ENCODE measurements at places on chromosomes 1 and 21.

DNA sequence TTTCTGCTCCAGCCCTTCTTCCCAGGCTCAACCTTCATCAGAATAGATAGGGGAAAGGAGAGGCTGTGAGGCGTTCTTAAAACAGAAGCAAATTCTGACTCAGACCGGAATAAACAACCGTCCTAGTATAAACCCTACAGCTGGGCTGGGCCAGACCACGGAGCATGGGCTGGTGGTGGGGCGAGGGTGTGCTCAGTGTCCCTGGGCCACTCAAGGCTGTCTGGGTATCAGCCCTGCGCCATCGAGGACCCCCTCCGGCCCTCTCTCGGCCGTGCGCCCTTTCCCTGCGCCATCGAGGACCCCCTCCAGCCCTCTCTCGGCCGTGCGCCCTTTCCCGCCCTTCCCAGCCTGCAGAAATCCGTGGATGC lies 36.0 kb downstream of the CAPN2 start:
- DNase-seq: no peak

DNA sequence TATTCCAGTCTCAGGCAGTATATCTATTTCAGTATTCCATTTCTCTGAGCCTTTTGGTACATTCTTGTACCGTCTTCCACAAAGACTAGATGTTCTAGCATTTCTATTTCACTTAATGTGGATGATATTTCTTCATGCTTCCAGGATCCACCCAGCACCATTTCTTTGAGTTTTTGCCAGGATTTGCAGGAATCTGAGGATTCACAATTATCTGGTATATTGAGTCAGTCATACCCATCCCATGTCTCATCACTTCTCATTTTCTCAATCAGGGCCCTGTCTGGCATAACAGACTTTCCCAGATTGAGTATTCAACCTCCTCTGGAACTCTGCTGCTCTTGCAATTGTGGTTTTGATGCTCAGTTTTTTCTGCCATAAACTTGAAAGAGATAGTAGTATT lies 20.9 kb upstream of the COL11A1 start:
- DNase-seq: no peak

- DNase-seq: no peak
Measured at GRCh38 chr1:29946057-29946456, 709.7 kb downstream of the PTPRU start.

GRCh38 chr1:61266738-61267137 lies 184.4 kb downstream of the NFIA start:
- no peak for DNase-seq

DNA sequence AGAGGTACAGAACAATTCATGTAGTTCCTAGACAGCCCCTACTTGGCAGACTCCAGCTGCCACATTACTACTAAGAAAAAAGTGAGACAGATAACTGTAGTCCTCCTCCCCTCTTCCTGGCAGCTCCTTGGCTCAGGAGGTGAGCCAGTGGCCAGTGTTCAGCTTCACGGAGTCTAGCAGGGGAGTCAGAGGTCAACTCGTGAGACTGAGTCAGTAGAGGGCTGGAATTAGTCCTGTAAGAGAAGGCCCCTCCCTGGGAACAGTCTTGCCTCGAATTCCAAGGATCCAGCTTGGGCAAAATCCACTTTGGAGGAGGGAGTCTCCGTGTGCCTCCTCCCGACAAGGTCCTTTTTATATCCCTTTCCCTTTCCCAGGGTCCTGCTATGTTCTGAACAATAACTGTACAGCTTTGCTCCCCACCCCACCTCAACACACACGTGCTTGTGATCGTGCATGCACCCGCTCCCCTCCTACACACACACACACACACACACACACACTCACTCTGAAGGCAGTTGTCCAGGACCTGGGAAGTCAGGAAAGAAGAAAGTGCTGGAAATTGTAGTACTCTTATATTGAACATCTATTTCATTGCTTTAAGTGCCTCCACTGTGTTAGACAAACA lies 22.5 kb upstream of the SLC27A3 start:
- no peak for DNase-seq

DNA sequence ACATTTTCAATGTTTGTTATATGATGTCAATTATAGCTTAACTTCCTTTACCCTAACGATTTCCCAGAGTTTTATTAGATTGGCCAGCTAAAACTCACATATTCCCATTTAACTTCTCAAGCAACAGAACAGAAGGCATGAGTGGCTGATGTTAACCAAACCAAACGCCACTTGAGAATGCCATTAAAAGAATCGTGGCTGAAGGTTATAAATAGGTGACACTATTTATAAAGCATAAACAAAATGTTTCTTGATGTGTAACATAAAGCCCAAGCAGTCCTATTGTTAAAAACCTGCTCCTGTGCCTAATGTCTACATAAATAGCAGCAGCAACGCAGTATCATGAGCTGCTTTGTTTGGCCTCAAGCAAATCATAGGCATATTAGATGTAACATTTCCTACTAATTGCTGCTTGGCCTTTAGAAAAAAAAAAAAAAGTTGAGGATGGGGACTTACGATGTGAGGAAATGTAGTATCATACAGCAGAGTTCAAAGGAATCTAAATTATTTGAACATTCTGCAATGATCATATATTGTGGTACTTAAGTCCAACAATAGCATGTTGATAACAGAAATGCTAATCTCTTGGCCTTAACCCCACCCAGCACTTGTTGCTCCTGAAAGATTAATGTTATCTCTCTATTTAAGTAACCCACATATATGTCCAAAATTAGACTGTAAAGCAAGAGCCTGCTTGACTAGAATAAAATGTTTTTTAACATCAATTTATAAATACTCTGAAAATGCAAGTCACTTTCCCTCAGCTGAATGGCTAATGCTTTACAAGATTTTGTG lies 106.0 kb downstream of the ESRRG start:
- DNase-seq: no peak

DNA sequence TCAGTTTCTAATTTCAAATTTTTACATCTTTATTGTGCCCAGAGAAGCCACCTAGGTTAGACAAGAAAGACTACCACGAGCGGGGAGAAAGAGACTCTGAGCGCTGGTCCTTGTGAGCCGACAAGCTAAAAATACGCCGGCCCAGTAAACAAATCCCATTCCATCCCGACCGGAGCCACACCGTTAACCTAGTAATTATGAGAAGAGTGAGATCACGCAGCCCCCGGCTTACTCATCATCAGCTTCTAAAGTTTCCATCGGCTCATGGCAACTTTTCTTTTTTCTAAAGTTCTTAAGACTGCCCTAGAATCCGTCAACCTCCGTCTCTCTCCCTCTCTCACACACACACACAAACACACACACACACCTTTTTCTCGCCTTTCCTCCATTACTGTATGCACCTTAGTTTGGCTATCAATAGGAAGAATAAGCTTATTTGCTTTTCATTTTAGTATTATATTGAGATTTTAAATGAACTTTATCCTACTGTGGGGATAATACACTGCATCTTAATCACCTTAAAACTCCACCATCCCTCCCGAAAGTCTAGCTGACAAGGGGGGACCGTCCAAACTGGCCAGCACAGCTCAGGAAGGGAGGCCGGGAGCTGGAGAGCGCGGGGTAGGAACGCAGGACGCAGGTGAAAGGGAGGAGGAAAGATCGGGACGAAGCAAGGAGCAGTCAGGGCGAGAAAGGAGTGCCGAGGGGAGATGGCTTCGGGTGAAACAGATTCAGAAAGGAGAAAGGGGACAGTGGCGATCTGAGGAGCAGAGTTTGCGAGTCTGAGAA lies 728 bp downstream of the OTUD7B start:
- peak; percentile 32 for DNase-seq

- DNase-seq: no peak
Measured at GRCh38 chr1:56411484-56412180, 167.7 kb downstream of the PLPP3 start.

GRCh38 chr1:199161319-199161680 lies 522.5 kb downstream of the PTPRC start:
- no peak for DNase-seq

- DNase-seq: no peak
Measured at GRCh38 chr1:40004857-40005256, 35.7 kb upstream of the CAP1 start.

- no peak for DNase-seq
Measured at GRCh38 chr1:230195199-230195598, 128.2 kb downstream of the GALNT2 start.

GRCh38 chr1:23263380-23263887 lies 46.1 kb upstream of the HTR1D start:
- DNase-seq: no peak

GRCh38 chr1:11595285-11595684 lies 58.9 kb downstream of the FBXO2 start:
- no peak for DNase-seq

DNA sequence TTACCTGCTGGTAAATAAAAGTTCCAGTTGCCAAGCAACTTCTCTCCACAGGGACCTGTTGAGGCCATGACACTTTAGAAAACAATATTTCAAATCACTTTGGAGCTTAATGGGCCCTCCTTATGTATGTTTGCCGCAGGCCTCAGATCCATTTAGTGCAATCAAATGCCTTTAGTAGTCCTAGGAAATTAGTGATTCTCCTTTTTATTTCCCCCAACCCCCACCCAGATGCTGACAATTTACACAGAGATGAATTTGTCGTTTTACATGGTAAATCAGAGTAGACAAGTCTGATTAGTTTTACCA lies 83.6 kb downstream of the CLIC4 start:
- no peak for DNase-seq

DNA sequence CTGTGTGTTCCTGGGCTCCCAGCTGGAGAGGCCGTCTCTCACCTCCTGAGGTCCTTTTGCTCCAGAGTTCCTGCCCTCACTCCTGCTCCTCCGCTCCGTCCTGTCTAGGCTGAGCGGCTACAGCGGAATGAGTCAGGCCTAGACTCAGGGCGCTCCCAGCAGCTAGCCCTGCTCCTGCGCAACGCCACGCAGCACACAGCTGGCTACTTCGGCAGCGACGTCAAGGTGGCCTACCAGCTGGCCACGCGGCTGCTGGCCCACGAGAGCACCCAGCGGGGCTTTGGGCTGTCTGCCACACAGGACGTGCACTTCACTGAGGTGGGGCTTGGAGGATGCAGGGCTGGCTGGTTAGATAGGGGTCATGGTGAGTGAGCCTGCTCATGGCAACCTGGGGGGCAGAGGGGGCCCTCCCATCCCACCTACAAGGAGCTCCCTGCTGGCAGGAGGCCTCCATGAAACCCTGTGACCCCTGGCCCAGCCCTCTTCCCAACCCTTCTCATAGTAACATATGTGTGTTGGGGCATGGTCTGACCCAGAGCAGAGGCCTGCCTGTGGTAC lies 15.1 kb downstream of the PSRC1 start:
- DNase-seq: no peak

GRCh38 chr1:181794332-181794731 lies 267.2 kb downstream of the ZNF648 start:
- DNase-seq: no peak

GRCh38 chr1:200038981-200039848 lies 11.7 kb downstream of the NR5A2 start:
- no peak for DNase-seq

DNA sequence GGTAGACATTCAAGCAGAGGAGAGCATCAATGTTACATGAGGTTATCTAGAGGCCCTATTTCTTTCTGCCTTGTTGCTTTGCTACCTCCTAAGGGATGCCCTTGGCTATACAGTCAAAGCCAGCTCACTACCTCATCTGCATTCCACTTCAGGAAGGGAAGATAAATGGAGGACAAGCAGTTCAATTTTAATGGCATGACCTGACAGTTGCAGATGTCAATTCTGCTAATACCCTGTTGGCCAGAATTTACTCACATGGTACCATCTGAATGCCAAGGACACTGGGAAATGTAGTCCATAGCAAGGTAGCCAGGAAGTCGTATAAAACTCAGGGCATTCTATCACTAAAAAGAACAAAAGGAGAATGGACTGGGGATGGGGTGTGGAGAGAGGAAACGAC lies 31.5 kb downstream of the PALMD start:
- no peak for DNase-seq

DNA sequence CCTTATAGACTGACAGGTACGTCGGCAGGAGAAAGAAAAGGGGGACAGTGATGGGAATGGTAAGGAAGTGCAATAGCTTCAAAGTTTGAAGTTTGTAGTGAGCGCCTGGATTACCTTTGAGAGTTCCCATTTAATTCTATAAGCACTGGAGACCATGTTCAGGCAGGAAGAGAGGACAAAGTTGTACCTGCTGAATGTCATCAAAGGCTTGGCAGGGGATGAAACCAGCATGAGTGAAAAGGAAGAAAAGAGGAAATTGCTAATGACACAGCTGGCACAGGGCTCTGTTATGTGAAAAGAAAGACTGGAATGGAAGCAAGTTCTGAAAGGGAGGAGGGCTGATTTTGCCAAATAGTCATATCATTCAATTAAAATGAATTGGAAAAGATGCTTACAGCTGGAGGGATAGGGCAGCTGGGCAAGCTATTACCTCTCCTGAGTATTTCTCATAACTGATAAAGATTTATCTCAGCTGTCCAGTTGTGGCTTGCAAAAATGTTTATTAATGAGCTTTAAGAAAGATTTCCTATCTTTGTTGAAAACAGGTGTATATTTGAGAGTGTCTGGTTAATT lies 109.2 kb downstream of the HMCN1 start:
- DNase-seq: no peak

DNA sequence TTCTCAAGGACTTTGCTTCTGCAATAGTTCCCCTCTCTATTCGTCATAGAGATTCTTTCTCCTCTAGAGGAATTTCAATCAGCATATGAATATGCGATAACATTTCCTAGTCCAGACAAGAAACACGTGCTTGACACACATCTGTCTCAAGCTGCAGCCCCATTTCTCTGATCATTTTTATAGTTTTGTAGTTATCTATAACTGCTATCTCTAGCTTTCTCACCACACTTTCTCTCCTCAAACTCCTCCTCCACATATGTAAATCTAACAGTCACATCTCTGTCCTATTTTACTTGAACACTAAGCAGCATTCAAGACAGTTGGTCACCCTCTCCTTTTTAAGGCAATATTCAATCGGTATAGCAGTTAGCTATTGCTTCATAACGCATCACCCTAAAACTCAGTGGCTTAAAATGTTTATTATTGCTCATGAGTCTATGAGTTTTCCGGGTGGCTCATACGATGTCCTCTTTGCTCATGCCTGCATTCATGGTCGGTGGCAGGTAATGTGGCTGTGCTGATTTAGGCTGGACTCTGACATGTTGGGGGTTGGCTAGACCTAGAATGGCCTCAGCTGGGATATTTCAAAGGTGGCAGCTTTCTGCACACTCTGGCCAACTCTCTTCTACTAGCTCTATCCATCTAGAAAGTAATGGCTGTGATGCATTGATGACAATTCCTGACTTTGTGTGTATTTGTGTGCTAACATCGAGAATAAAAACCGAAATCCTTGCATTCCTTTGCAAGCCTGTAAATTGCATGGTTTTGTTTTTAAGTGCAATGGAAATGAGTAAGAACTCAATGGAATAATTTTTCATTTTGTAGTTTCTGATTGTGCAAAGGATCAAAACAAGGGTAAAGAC lies 20.6 kb downstream of the ATP6V1G3 start:
- DNase-seq: no peak

Measured in T-cell (primary cell).